ENCODE measurements at places on chromosomes 1 and 21.

DNA sequence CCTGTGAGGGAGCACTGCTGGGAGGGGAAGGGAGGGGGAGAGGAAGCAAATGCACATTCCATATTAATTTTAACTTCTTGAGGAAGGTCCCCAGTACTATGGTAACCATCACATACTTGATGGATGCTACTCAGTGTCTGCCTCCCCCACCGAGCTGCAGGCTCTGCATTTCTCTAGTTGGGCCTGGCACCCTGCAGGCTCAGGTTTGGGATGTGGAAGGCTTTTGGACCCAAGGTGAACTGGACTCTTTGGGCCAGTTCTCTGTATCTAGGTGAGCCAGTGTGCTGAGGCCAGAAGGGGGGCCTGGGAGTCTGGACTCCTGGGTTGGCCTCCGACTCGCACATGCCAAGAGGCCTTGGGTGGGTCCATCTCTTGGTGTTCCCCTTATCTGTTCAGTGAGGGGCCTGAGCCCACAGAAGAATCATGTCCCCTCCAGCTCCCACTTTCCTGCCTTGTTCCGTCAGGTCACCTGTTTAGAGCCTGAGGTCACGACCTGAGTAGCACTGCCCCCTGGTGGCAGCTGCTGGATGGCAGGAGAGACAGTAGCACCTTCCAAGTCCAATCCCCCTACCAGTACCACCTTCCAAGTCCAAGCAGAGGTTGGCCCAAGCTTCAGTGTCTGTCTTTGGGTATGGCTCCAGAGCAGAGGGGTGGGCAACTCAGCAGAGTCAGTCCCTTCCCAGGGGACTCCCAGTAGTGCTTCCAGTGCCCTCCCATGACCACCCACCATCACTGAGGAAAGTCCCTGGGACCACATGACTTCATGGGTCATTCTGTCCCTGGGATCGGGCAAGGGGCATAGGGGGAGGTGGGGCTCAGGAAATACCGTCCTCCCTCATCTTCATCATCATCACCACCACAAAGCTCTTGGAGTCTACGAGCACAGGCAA is 241.8 kb downstream of the TRABD2B start:
- peak; percentile 53 for DNase-seq

DNA sequence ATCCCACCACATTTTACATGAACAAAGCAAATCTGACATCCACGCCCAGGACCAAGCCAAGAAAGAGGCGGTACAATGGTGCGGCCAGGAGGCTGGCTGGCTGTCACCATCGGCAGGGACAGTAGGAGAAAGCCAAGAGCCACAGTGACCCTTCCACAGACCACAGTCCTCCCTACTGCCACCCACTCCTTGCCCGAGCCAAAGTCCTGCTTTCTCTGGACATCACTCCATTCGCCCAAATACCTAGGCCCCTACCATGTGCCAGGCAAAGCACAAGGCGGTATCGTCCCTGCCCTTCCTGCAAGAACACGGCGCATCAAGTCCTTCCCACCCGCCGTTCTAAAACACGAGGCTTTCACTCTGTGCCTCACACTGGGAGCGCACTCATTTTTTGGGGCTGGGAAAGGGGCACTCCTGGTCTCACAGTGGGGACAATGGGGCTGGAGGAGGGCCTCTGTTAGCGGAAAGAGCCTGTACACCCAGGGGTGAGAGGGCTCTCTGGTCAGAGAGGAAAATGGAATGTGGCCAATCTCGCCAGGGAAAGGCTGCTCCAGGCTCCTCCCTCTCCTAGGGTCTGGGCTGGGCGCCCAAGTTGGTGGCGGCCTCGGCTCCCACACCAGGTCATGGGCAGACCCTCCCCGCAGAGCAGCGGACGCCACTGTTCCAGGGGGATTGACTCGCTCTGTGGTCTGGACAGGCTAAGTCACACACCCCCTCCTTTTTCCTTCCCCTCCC is 26.5 kb downstream of the SSBP3 start:
- DNase-seq, result no peak

GRCh38 chr1:244138399-244138798 is 87.3 kb downstream of the ZBTB18 start:
- no peak for DNase-seq

DNA sequence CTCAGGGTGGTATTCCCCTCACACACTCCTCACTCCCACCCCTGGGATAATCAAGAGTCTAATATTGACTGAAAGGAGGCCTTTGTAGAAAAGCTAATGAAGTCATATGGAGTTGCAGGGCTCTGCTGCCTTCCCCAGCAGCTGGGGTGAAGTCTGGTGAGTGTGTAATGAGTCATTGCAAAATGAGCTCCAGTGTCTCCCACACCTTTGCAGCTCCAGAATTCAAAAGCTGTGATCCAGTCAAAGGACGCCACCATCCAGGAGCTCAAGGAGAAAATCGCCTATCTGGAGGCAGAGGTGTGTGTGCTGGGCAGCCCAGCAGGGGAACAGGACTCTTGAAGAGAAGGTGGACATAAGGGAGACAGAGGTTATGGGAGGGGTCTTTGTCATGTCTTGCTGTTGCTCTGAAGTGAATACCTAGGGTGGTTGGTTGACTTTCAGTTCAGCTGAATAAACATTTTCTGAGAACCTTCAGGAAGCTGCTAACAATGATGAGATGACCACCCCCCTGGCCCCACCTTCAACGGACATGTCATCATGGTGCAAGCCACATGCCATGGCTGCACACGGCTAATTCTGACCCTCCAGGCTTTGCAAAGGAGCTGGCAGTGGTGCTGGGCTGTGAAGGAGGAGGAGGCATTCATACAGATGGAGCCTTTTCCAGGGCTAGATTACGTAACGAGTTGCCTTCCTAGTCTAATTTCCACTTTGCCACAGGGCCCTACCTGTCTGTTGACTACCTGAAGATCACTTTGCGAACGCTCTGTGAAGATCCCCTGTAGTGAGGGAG is 32.2 kb upstream of the SNX27 start:
- no peak for DNase-seq

GRCh38 chr1:221246628-221247415 is 367.6 kb downstream of the HLX start:
- no peak for DNase-seq

GRCh38 chr1:13901597-13901996 is 201.6 kb downstream of the PRDM2 start:
- DNase-seq, result no peak

- no peak for DNase-seq
These were observed 109.7 kb upstream of the HP1BP3 start for GRCh38 chr1:20896826-20897225.

- DNase-seq, result no peak
These were observed 113.8 kb upstream of the DNAH14 start for GRCh38 chr1:224815647-224816046.

DNA sequence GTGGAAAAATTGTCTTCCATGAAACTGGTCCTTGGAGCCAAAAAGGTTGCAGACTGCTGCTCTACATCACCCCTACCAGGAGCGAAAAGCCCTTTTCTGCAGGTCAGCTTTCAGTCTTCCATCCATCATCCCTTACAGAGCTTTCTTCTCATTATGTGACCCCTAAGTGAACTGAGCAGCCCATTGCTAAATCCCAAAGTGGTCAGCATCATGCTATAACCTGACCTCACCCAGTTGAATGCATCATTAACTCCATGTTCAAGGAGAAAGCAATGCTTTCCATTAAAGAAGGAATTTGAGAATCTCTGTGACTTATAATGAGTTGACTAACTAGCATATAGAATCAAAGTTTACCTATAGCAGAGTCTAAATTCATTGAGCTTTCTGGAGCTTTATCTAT is 10.4 kb upstream of the IL24 start:
- DNase-seq, result no peak

- no peak for DNase-seq
These were observed 1.4 kb downstream of the LDLRAD1 start for GRCh38 chr1:54016343-54017282.

- DNase-seq, result no peak
These were observed 231.7 kb upstream of the B3GALT2 start for GRCh38 chr1:193417945-193418744.

GRCh38 chr1:11893907-11894251 is 32.3 kb downstream of the KIAA2013 start:
- DNase-seq, result peak; percentile 58

- DNase-seq, result no peak
These were observed 10.8 kb downstream of the KCNN3 start for GRCh38 chr1:154859151-154859785.

GRCh38 chr1:90526954-90527353 is 190.1 kb downstream of the BARHL2 start:
- DNase-seq, result no peak

GRCh38 chr21:42041711-42042110 is 29.4 kb upstream of the UMODL1 start:
- no peak for DNase-seq

- no peak for DNase-seq
These were observed 28.3 kb downstream of the LRRC3 start for GRCh38 chr21:44483288-44484237.

GRCh38 chr1:30816211-30817076 is 58.9 kb upstream of the LAPTM5 start:
- no peak for DNase-seq
